ENCODE measurements at places on chromosomes 2 and 18.

GRCh38 chr18:62999921-63000320 lies 284.6 kb downstream of the PHLPP1 start:
- no peak for DNase-seq

DNA sequence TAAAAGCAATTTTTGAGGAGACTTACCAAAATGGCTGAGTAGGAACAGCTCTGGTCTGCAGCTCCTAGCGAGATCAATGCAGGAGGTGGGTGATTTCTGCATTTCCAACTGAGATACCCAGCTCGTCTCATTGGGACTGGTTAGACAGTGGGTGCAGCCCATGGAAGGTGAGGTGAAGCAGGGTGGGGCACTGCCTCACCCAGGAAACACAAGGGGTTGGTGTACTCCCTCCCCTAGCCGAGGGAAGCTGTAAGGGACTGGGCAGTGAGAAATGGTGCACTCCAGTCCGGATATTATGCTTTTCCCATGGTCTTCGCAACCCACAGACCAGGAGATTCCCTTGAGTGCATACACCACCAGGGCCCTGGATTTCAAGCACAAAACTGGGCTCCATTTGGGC lies 419.0 kb downstream of the NUP35 start:
- no peak for DNase-seq

DNA sequence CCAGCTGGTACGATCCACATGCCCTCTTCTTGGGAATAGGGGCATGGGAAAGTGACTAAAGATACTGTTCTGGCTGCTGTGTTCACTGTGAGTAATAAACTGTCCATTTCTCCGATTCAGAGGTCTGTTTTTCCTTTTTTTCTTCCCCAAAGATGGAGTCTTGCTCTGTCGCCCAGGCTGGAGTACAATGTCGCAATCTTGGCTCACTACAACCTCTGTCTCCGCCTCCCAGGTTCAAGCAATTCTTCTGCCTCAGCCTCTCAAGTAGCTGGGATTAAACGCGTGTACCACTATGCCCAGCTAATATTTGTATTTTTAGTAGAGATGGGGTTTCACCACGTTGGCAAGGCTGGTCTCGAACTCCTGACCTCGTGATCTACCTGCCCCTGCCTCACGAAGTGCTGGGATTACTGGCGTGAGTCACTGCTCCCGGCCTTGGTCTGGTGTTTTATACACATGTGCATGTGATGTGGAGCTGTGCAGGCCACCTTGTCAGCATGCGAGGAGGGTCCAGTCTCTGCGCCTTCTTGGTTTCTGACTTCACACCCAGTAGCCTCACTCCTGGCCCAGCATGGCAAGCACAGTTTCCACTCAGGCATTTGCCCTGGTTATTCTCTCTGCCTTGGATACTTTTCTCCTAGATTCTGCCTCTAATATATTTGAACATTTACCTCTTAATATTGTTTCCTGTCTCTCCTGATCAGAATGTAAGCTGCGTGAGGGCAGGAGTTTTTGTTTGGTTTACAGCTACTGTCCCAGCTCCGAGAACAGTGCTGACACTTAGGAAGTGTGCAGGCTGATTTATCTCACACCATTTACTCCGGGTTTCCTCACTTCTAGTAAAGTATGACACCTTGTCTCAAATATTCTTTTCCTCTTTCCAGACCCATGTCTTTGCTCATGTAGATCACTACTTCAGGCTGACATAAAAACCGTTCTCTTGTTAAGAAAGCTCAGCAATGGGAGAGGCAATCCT lies 19.7 kb downstream of the PTPN18 start:
- no peak for DNase-seq

DNA sequence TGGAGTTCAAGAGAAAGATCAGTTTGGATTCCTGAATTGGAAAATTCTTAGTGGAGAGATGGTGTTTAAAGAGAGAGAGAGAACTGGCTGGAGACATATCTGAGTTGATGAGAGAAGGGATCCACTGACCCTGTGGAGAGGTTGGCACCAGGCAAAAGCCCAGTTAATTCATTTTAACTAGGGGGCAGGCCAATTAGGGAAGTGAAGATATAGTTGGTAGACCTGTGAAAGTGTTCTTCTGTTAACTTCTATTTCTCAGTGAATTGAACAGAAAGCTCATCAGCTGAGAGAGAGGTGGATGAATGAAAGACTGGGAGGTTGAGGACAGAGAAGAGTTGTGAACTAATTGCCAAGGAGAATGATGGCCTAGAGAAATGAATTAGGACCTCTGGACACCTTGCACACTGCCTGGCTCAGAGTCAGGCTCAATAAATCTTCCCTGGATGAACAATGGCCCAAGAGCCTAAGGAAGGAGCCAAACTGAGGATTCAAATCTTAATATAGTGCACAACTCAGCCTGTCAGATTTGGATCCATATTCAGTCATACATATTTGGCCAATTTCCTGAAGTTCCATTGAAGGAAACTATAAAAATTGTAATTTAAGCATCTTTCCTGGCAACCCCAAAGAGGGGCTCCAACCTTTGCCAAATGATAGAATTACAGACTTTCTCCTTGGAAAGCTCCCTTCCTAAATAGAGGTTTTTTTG lies 82.2 kb upstream of the RMDN2 start:
- DNase-seq = no peak

DNA sequence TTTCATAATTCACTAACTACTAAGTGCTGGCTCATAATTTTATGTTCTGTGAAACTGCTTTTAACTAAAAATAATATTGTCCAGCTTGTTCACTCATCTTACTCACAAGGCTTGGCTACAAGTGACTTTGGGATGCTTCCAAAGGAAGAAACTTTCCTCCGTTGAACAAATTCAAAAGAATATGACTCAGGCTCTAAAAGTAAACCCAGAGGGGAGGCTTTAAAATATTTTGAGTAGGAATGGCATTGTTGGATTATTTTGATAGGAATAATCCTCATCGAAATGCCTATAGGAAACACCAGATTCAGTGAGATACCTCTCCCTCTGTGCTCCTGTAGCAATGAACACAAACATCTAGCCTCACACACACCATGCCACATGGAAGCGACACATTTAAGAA lies 25.2 kb upstream of the TLK1 start:
- no peak for DNase-seq

Measured in CD4-positive, alpha-beta T cell treated with Interleukin-21 for 1 hour (primary cell).